Activated T-helper 1 cell treated with anti-CD3 and anti-CD28 coated beads, Interleukin-12 subunit alpha, Interleukin-12 subunit beta, Interleukin-2, Interleukin-4 antibody, amounts not matched to agents 30 ng/mL and 10 ng/mL and 1 ng/mL, durations not matched to agents 14 hours and 24 hours and 36 hours (primary cell): ENCODE measurements at places on chromosomes 11 and 22. TPM values are rescaled to one million over a fixed set of nuclear protein-coding genes. Genes with fewer than 3 reads are reported as not detected.

TRIM66 gene
- total RNA-seq: 11.7 and 14.2 TPM in 2 replicates

ANKK1 gene
- total RNA-seq: not detected in 2 replicates

FAM227A gene
- total RNA-seq: 0.16 and 0.78 TPM in 2 replicates

LAMTOR1 gene
- total RNA-seq: 70.2 and 77.7 TPM in 2 replicates

NRXN2 gene
- total RNA-seq: 0.17 and 0.23 TPM in 2 replicates

KRTAP5-2 gene
- not detected in 2 replicates for total RNA-seq

ZNF280B gene
- total RNA-seq: 2.5 and 2.7 TPM in 2 replicates

TSPAN32 gene
- total RNA-seq: 2.1 and 2.2 TPM in 2 replicates

HTR3A gene
- not detected in 2 replicates for total RNA-seq

- DNase-seq: no peak
These were observed 44.6 kb downstream of the APLP2 start for GRCh38 chr11:130114281-130114680.

- no peak for DNase-seq
These were observed 9.5 kb downstream of the MACROD1 start for GRCh38 chr11:64156235-64157011.

DNA sequence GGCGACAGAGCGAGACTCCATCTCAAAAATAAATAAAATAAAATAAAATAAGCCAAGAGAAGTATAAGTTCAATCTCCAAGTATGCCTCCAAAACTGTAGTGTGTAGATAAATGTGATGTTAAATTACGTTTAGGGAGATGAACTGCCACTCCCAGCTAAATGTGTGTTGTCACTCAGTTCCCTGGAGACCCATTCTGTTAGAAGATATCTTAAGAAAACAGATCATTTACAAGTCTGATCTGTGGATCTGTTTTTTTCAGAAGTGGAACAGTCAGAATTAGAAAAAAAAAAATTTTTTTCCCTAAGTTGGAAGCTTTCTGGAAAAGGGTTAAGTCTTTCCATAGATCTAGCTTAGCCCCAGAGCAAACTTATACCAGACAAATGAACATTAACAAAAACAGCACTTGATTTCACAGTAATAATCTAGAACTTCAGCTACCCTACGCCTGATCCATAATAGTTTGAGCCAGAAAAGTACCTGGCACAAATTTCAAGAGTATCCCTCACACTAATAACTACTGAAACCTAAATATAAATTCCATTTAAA lies 18.2 kb downstream of the CELF1 start:
- DNase-seq: no peak

- DNase-seq: no peak
These were observed 110.4 kb upstream of the AKIP1 start for GRCh38 chr11:8800520-8801110.

GRCh38 chr11:6219359-6219758 lies 14.0 kb downstream of the C11orf42 start:
- DNase-seq: no peak

DNA sequence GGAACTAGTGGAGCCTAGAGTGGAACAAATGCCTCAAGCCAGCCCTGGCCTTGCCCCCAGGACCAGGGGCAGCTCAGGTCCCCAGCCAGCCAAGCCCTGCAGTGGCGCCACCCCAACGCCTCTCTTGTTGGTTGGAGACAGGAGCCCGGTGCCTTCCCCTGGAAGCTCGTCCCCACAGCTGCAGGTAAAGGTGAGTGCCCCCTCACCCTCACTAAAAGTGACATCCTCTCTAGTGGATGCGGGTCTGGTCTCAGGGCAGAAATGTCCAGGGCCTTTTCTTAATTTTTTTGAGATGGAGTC lies 21.5 kb downstream of the MICALL1 start:
- no peak for DNase-seq

- DNase-seq: no peak
These were observed 41.2 kb downstream of the STIM1 start for GRCh38 chr11:3896644-3897043.

GRCh38 chr11:110161061-110161460 lies 67.9 kb downstream of the ZC3H12C start:
- no peak for DNase-seq

DNA sequence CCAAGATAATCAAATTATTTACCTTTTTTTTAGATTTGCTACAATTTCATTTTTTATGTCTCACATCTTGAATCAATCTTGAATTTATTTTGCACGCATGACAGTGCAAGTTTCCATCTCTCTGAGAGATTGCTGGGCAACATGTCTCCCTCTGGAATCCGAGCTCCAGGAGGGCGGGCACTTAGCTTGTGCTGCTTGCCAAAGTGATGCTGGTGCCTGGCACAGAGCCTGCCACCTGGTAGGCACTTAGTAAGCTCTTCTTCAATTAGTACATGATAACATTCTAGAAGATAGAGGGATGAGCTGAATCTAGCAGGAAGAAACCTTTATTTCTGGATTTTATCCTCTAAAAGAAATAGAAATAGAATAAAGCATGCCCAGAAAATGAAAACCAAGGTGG lies 27.5 kb upstream of the OR9I1 start:
- DNase-seq: no peak

- DNase-seq: no peak
These were observed 106.6 kb downstream of the EMSY start for GRCh38 chr11:76551400-76551799.

DNA sequence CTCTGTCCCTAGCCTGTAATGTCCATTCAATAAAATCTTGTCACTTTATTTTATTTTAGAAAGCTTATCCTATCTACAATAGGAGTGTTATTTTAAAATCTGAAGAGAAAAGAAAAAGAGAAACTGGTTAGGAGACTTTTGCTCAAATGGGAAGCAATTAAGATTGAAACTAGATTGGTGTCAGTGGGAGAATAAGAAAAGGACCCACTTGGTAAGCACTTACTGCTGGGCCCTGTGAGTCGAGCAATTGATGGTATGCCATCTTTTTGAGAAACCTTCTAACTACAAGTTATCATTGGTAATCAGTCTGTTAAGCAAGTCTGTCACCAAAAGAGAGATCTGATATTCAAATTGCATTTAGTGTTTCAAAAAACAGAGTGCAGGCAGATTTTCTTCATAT lies 258.4 kb downstream of the GRM5 start:
- DNase-seq: no peak

DNA sequence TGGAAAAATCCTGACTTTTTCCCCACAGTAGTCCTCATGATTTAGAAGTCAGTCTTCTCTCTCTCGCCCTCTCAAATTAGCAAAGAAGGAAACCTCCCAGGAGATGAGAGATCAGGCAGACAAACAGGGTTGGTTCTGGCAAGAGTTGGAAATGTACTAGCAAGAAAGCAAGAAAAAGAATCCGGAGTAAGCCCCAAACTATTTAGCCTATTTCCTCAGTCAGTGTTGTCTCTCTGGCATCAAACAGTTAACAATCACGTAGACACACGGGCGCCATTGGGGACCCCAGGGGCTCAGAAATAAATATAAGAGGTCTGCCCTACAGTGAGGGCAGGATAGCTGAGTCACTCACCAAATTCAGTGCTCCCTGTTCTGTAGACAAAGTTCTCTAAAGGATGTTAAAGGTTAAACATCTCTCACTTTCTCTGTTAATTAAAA lies 4.7 kb downstream of the C11orf52 start:
- DNase-seq: no peak

GRCh38 chr11:12449961-12450715 lies 72.8 kb downstream of the PARVA start:
- no peak for DNase-seq
